Lower leg skin (tissue), 4 donors: ENCODE measurements at places on chromosomes 7 and 10. TPM values are rescaled to one million over a fixed set of nuclear protein-coding genes. Genes with fewer than 3 reads are reported as not detected.

Gene TAS2R4
- total RNA-seq = 0.30 TPM

Gene HECW1
- total RNA-seq = 0.62 TPM

Gene IFIT2
- total RNA-seq = 2.0 TPM

Gene GIMAP7
- 9.6 TPM for total RNA-seq

Gene CYP26C1
- not detected for total RNA-seq
